ENCODE measurements at places on chromosomes 13 and 19. TPM values are rescaled to one million over a fixed set of nuclear protein-coding genes. Genes with fewer than 3 reads are reported as not detected.

The DLL3 gene
- total RNA-seq = 1.7 TPM

The KLK6 gene
- total RNA-seq = not detected

The ZNF628 gene
- 2.5 TPM for total RNA-seq

The ZSCAN4 gene
- total RNA-seq = not detected

The OR7G3 gene
- not detected for total RNA-seq

All from myometrial cell (primary cell).